Pericardium fibroblast (primary cell): ENCODE measurements at places on chromosomes 12 and 14. TPM values are rescaled to one million over a fixed set of nuclear protein-coding genes. Genes with fewer than 3 reads are reported as not detected.

The DPPA3 gene
- total RNA-seq = not detected in 2 replicates

The POU6F1 gene
- total RNA-seq = 1.6 and 2.2 TPM in 2 replicates

The KERA gene
- not detected in 2 replicates for total RNA-seq

The SERPINA10 gene
- not detected in 2 replicates for total RNA-seq

The SAV1 gene
- total RNA-seq = 11.9 and 18.9 TPM in 2 replicates

The PLA2G1B gene
- total RNA-seq = not detected in 2 replicates

The SIX4 gene
- 2.1 and 9.1 TPM in 2 replicates for total RNA-seq

The PTGER2 gene
- 3.2 and 9.4 TPM in 2 replicates for total RNA-seq

The GLT8D2 gene
- total RNA-seq = 34.1 and 46.0 TPM in 2 replicates
